ENCODE measurements at places on chromosomes 7 and 10.

GRCh38 chr7:151007469-151007898, 16.7 kb downstream of the NOS3 start:
- no peak for DNase-seq

DNA sequence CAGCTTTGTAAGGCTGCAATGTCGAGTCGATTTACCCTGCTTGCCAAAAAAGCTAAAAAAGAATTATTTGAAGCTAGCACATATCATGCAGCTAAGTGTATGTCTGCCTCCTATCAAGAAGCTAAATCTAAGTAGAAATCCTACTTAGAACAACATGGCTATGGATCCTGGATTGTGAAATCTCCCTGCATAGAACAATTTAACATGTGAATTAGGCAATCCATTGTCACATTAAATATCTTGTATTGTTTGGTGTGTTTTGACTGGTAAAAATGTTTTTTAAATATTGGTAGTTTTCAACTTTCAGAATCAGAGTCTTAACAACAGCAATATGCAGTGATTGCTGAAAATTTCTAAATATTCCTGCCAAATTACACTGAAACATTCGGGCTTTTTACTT, 73.3 kb downstream of the SKIDA1 start:
- DNase-seq = no peak

DNA sequence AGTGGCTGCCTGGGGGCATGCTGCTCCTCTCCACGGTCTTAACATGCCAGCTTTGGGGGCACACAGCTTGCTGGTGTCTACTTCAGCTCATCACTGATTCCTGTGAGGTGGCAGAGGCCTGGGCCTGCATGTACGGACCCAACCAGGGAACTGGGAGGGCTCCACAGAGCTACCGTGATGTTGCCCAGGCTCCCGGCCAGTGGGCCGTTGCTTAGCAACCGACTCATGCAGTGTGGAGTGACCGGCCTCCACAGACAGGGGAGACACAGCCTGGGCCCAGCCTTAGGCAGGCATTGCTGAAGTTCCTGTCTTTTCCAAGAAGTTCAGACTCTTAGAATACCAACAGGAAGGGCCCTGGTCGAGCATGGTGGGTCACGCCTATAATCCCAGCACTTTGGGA, 25.8 kb upstream of the SH2B2 start:
- no peak for DNase-seq

DNA sequence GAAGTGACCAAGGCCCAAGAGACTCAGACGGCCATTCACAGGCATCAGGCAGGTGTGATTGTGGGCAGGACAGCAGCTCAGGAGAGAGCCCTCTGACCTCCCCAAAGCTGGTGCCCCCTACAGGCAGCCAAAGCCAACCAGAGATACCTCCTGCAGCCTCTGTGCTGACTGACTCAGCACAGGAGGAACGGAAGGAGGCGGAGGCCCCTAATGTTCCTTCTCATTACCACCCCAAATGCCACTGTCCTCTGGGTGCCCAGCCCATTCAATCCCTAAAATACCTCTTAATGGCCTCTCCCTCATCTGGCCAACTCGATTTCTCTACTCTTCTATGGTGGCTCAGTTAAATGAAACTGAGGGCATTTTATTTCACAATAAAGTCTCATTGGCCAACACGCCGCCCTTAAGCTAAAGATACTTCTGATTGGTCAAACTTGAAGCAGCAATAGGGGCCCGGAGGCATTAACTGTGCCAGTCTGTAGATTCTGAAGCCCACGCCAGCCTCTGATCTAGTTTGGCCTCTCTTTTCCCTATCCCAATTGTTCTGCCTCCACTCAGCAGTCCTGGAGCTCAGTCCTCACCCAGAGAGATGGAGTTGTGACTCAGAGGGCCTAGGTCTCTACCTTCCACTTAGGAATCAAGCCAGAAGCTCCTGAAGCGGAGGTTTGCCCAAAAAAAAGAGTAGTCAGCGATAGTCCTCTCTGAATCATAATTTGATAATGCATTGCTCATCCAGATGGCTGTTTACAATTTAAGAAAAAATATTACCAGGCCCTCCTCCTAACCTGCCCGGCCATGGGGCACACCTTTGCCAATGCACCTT, 1.2 kb downstream of the CYREN start:
- no peak for DNase-seq

GRCh38 chr7:135454060-135454459, 55.8 kb downstream of the CNOT4 start:
- no peak for DNase-seq

DNA sequence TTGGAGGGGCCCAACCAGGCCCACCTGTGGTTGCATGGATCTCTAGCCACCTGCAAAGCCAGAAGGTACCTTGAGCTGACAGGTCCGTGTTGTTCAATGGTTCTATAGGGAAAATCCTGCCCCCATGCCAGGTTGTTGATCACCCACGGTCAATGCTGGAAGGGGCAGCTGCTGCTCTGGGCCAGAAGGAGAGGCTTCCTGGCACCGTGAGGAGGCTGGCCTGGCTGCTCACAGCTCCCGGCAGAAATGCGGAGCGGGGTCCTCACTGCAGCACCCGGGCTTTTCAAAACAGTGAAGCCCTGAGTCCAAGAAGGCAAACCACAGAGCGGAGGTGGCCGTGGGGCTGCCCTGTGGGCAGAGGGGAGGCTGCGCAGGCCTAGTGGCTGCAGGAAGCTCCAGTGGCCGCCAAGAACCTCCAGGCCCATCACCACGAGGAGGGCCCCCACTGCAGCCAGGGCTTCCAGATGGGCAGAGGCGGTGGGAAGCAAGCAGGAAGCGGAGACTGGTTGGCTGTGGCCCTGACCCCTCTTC, 25.0 kb upstream of the GPR146 start:
- DNase-seq = no peak

DNA sequence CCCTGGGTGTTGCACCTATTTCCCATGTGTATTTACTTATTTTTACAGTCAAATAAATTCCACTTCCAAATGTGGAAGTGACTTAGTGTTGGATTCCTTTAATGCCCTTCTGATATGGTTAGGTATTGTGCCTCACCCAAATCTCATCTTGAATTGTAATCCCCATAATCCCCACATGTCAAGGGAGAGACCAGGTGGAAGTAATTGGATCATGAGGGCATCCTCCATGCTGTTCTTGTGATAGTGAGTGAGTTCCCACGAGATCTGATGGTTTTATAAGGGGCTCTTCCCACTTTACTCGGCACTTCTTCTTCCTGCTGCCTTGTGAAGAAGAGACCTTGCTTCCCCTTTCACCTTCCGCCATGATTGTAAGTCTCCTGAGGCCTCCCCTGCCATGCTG, 136.9 kb downstream of the SNX10 start:
- no peak for DNase-seq

GRCh38 chr10:74766501-74766900, 59.9 kb upstream of the KAT6B start:
- DNase-seq = no peak

DNA sequence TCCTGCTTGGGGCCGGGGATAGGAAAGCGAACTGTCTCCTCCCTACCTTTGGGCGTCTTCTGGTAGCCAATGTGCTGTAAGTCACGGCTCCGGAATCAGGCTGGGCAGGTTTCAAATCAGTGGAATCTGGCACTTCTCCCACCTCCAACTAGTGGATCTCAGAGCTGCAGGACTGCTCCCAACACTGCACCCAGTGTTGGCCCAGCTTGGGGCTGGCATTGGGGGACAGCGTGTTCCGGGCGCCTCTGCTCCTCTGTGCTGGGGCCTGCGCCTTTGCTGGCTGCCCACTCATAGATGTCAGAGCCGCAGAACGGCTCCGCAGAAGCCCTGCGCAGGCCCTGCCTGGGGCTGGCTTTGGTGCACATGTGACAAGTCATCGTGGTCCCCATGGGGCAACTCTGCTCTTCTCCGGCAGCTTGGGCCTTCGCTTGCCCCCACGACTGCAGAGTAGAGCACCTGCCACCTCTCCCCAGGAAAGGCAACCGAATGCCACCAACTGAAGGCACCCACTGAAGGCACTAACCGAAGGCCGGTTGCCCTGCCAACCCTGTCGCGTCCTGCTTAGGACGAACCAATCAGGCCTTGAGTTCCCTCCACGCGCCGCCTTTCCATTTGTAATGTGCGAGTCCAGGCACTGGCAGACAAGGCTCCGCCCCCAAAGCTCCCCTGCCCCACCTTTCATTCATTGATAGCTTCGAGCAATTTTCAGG, 85.5 kb upstream of the ABI1 start:
- DNase-seq = no peak

- DNase-seq = no peak
Measured at GRCh38 chr10:10872764-10873163, 144.9 kb upstream of the CELF2 start.

DNA sequence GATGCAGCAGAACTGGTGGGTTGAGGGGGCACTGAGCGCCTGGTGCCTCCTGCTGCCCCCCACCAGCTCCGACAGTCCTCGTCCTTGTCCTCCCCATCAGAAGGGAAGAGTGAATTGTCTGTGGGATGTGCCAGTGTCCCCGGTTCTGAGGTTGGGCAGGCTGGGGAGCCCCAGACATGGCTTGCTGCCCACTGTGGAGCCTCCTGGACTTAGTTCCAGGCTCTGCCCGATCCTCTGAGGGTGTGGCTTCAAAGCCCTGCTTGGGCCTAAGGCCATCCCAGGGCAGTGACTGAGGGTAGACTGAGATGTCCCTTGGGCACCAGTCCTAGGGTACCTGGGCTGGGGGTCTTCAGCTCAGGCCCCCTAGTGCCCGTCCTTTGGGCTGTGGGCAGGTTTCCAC, 168.8 kb downstream of the RNF216 start:
- DNase-seq = no peak

GRCh38 chr7:29086545-29086944, 59.8 kb downstream of the CPVL start:
- DNase-seq = no peak

- no peak for DNase-seq
Measured at GRCh38 chr10:130994191-130994590, 317.3 kb downstream of the TCERG1L start.

- no peak for DNase-seq
Measured at GRCh38 chr7:28149291-28150101, 31.1 kb downstream of the JAZF1 start.

- DNase-seq = no peak
Measured at GRCh38 chr7:47755248-47755647, 173.3 kb upstream of the TNS3 start.

GRCh38 chr7:124724507-124725192, 40.9 kb downstream of the GPR37 start:
- DNase-seq = no peak

GRCh38 chr7:88826222-88826621, 30.7 kb upstream of the TEX47 start:
- no peak for DNase-seq

DNA sequence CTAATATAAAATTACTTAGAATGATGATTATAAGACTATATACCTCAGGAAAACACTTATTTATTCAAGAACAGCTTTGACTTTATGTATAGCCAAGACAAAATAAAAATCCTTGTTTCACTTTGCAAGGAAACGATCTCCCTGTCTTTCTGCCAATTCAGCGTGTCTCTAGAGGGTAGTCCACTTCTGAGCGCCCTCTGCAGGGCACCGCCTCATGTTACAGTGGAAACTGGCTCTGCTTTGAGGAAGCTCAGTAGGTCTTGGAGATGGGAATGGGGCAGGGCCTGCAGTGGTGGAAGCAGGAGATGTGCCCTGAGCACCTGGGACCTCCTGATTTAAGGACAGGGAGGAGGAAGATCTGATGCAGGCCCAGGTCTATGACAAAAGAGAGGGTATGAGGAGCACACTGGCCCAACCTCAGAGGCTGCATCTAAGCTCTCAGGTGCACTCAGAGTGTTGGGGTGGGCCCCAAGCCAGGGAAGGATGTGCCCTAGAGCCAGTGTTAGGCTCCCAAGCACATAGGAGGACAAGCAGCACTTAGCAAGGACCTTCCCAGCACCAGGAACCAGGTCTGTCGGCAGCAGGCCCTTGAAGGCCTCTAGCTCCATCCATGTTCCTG, 481.0 kb downstream of the TNS3 start:
- no peak for DNase-seq
